ENCODE measurements at places on chromosomes 4 and X.

DNA sequence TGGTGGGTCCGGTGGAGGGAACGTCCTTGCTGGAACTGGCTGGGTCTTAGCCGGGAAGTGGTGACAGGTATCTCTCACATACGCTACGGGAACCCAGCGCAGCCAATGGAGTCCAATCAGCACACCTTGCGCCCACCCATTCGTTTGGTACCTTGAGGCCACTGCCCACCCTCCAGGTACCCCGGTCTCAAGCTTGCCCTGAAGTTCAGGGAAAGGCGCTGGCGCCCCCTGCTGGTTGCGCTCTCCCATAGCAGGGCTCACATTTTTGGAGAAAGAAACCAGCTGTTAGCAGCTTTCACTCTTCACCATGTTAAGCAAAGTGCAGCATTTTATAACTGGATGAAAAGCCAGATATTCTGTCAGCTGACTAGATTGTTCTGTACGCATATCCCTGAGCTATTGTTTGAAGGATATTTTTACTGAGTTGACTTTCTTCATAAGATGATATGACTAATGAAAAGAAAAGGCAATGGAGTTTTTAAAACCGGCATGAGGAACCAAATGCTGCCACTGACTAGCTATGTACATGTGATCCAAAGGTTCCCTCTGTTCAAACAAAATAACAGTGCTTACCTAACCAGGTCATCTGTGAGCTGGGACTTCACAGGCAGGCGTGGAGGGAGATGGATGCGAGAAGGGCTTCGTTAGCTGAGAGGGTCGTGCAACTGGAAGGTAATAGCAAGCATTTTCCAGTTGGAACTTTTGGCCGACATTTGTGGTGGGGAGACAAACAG lies 43.7 kb downstream of the OTOP1 start:
- no peak for DNase-seq

- no peak for DNase-seq
Measured at GRCh38 chrX:154332561-154332960, 37.0 kb downstream of the TKTL1 start.

DNA sequence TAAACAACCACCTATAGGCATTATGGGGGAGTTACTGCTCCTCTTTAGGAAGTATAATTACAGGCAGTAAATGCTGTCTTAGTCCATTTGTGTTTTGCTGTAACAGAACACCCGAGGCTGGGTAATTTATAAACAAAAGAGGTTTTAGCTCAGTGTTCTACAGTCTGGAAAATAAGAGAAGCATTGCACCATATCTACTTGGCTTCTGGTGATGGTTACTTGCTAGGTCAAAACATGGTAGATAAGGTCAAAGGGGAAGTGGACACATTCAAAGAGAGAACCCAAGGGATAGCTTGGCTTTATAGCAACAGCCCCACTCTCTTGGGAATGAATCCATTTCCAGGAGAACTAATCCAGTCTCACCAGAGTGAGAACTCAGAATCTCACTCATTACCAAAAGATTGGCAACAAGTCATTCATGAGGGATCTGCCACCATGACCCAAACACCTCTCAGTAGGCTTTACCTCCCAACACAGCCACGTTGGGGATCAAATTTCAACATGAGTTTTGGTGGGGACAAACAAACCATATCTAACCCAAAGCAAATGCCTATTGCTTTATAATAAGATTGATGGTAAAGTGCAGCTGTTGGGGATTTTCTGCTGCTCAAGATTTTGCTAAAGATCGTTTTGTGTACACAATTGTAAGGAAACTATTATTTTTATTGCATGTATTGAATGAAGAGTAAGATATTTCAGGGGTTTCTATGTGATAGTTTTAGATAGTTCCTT lies 32.6 kb downstream of the STAG2 start:
- DNase-seq = no peak

DNA sequence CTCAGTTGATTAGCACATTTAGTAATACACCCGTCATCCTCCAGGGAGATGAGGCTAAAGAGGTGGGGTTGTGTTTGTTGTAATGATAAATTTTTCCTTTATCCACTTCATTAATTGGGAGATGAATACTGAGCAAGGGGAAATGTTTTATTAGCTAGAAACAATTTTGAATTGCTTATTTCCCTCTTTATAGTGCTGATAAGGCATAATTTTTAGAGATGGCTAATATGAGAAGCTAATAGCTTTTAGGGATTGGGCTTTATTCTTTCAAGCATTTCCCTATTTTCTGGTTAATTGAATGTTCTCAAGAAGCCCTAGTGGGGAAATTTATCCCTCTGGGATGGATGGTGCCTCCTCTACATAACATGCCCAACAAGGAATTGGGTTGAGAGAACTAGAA lies 365.2 kb upstream of the IGFBP7 start:
- DNase-seq = no peak

- DNase-seq = no peak
Measured at GRCh38 chr4:145852256-145852839, 86.3 kb downstream of the ZNF827 start.

DNA sequence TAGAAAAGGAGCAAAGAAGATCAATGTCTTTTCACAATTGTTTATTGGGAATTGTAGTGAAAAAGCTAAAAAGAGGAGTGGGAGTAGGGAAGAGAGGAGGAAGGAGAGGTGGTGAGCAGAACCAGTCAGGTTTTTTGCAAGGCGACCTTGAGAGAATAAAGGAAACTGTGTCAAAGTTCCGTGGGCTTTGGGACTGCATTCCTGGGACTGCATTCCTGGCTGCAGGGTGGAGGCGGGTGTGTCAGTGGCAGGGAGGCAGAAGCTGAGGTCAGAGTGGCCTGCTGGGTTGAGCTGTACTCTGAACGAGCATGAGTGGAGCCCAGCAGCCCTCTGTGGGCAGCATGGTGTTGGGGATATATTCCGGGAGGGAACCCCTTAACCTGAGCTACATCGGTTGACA lies 66.8 kb upstream of the UCP1 start:
- DNase-seq = peak; percentile 43

DNA sequence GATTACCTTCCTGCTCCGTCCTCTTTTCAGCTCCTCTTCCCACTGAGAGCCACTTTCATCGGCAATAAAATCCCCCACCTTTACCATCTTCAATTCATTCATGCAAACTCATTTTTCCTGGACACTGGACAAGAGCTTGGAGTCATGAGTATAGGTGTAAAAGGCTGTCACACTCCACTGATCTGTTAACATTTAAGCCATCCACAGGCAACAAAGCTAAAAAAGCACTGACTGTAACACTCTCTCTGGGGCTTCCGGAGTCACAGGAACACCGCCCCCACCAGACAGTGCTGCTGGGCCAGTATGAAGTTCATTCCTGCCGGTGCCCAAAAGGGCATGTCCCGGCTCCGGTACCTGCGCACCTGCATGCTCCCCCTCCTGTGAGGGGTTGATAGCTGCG lies 38.5 kb downstream of the MAGEB5 start:
- DNase-seq = no peak
